ENCODE measurements at places on chromosomes 3 and 15.

- peak; percentile 85 for DNase-seq
Observed at GRCh38 chr3:58009749-58010535, 1.7 kb downstream of the FLNB start.

DNA sequence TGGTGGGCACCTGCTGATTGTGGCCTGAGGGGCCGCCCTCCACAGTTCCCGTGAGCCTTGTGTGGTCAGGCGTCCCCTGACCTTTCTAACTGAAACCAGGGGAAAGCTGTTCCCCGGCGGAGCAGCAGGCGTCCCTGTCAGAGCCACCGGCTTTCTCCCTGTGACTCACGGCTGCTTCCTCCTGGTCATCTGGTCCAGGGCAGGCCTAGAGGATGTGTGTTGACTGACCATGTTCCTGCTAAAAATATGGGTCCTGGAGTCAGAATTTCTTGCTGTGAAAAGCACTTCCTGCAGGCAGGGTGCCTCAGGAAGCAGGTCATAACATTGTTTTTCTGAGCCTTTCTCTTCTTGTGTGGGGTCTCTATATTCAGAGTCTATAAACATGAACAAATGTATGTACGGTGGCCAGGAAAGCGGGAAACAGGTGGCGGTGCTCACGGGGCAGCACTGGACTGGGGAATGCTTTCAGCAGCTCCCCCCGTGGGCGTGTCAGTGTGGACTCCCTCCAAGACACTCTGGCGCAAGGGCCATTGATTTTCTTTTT, 38.4 kb upstream of the CGNL1 start:
- no peak for DNase-seq

GRCh38 chr3:191894406-191894805, 433.4 kb downstream of the PYDC2 start:
- DNase-seq = no peak

DNA sequence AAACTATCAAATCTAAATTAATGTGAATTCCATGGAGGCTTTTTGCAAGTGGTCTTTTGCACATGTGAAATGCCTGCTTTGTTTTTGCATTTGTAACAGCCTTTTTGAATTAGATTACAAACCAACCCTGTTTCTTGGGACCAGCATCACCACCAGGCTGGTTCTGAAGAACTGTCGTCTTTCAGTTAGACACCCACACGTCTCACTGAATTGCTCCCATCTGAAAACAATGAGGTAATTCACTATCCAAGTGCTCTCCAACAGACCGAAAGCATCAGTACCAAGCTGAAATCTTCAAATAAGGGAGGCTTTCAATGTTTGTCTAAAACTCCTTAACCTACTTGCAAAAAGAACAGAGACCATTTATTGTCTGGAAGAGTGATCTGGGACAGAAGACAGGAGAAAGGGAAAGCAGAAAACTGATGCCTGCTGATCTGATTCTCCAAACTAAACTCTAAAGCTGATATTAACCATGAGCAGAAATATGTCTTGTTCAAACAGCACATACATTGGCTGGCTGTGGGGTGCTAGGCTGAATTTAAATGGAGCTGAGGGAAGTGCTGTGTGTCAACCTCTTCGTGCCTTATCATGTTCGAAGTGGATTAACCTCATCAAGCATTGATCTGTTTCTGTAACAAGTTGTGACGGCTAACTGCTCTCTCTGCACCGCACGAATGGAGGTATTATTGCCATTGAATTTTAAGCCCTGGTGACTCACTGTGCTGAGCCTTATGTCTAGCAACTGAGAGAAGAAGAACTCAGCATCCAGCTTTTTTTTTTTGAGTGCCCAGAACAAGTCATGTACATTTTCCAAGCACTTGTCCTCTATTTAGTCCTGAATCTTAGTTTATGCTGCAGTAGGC, 213.7 kb upstream of the P2RY1 start:
- no peak for DNase-seq

DNA sequence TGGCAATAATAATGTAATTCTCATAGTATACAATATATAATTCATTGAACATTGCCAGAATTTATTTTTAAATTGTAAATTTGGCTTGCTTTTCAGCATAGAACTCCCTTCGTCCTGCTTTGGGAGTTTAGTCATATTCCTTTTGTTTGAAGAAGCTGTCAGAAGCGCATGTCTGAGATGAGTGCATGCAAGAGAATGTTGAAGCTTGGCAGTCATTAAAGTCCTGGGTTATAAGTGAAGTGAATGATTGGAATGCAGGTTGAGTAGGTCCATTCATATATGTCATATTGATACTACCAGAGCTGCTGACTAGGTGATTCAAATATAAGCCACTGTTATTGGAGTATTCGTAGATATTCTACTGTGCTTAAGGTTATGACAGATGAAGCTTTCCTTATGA, 243.6 kb upstream of the MDFIC2 start:
- DNase-seq = no peak

DNA sequence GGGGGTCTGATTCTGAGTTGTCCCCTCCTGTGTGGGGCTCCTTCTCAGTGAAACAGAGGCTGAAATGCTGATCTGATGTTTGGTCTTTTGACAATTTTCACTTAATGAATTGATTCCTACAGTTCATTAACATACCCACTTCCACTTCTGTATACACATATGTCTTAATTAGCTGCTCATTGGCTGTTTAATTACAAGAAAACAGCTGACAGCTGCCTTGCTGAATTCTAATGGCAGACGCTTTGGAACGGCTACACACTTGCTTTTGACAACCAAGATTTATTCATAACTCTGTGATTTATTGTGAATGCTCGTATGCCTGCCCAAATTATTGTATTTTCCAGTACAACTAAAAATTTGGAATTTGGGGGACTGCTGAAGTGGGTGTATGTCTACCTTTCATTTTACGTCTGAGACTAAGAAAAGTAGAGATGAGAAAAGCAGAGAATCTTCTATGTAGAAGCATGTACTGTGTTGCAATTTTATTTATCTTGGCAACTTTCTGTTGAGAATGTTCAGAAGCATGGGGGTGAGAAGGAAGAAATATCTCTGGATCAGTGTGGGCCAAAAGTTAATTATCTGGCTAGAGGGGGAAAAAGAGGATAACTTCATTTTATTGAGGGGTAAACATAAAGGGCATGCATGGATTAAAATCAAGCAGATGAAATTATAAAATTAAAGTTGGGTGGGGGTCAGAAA, 46.5 kb upstream of the ICE2 start:
- DNase-seq = no peak

- no peak for DNase-seq
Observed at GRCh38 chr3:136186344-136186743, 9.8 kb downstream of the MSL2 start.

- no peak for DNase-seq
Observed at GRCh38 chr3:186466391-186466974, 77.7 kb downstream of the CRYGS start.

- no peak for DNase-seq
Observed at GRCh38 chr15:31405200-31405920, 78.7 kb downstream of the KLF13 start.

GRCh38 chr3:133928136-133928893, 32.6 kb upstream of the RAB6B start:
- no peak for DNase-seq

DNA sequence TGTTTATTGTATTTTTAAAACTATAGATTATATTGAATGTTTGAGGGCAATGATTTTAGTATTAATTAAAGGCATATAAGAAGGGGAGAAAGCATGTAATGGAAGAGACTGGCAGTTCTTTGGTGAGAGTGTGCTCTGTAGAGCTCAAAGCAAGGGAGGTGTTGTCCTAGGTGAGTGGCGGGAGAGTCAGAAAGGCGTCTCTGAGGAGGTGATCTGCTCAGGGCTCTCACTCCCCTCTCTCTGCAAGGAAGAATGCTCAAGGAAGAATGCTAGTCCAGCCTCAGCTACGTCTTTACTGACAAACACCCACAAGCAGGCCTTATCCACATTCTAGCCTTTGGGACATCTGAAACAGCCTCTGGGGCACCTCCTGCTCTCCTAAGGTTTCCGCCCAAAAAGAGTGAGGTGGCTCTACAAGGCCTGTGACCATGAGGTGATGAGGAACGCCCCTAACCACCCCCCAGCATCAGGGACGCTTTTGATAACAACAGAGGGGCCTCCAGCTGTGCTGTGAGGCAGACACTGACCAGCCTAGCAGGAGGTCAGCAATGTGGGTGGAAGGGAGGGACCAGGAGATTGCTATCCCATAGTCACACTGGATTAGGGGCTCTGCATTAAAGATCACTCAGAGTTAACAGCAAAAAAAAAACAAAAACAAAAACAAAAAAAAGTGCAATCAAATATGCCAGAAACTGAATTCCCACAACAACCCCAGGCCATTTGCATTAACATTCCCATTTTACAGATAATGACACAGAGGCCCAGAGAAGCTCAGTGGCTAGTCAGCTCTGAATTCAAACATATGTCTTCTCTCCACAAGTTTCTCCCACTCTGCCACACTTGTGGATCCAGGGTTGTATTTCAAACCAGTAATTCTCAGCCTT, 202.2 kb upstream of the CTNNB1 start:
- no peak for DNase-seq

DNA sequence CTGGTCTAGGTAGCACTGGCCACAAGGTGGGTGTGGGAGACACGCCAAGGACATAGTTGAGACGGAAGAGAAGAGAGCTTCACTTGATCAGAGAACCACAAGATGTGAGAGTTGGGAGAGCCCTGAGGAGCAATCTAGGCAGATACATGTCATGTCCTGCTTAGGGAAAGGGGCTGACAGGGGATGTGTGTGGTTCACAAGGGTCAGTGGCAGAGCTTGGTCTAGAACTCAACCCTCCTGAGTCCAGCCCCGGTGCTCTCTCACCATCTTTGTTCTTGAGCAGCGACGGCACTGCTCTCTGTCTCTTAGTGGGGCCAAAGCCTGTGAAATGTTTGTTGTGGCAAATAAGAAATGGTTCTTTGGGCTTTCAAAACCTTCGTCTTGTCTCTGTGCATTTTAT, 243.5 kb upstream of the ROPN1 start:
- DNase-seq = no peak

DNA sequence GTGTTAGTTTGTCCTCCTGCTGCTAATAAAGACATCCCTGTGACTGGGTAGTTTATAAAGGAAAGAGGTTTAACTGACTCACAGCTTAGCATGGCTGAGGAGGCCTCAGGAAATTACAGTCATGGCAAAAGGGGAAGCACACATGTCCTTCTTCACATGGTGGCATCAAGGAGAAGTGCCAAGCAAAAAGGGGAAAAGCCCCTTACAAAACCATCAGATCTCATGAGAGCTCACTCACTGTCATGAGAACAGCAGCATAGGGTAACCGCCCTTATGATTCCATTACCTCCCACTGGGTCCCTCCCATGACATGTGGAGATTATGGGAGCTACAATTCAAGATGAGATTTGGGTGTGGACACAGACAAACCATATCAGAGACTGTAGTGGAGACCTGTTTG, 27.0 kb downstream of the TM2D3 start:
- DNase-seq = no peak

- no peak for DNase-seq
Observed at GRCh38 chr3:37832480-37832879, 29.2 kb upstream of the CTDSPL start.

- no peak for DNase-seq
Observed at GRCh38 chr3:65951836-65952505, 86.7 kb downstream of the MAGI1 start.

DNA sequence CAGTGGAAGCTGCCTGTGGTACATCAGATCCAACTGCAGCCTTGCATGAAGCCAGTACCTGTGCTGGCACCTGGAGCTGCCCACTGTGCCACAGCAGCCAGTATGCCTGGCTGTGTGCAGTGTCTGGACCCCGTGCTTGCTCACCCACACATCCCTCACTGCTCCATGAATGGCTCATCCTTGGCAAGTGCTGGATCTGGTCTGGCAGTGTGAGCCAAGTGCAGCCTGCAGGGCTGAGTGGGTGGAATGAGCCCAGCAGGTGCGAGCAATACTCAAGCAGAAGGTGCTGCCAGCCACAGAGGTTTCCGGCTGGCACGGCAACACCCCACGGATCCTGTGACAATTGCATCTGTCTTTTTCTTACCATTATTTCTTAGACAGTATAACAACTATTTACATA, 488.2 kb upstream of the ROBO2 start:
- no peak for DNase-seq

GRCh38 chr3:195019335-195019734, 251.6 kb downstream of the XXYLT1 start:
- DNase-seq = no peak

DNA sequence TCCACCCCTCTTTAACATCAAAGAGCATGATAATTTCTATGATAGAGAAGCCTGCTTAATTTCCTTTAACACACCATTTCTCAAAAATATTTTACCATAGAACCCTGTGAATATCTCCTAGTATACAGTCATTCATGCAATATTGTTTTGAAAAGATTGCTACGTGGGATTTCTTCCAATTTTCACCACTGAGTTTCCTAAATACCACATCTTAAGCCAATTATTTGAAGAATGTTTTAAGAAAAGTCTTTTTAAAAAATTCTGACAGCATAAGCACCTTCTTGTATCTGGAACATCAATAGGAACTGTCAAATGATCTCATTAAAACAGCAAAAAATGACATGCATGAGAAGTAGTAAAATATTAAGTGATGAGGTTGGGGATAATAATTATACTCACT, 1126.7 kb downstream of the TUSC7 start:
- DNase-seq = no peak

- no peak for DNase-seq
Observed at GRCh38 chr3:108127301-108127988, 36.6 kb upstream of the CD47 start.

- DNase-seq = no peak
Observed at GRCh38 chr3:51429138-51429537, 38.1 kb downstream of the RBM15B start.

DNA sequence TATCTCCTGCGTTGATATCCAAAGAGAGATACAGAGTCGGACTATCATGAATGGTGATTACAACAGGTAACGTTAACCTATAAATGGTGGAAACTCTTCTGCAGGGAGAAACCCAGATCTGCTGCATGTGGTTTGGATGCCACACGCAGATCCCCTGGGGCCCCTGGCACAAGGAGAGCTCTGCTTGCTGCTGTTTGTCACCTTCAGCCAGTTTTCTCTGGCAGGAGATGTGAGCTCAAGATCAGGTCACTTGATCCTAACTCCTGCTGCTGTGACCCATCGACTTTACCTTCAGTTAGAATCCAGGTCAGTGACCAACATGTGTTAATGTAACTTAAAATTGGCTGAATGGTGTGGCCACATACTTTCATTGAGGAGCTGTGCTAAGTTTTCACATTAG, 23.8 kb upstream of the GPR171 start:
- DNase-seq = no peak

DNA sequence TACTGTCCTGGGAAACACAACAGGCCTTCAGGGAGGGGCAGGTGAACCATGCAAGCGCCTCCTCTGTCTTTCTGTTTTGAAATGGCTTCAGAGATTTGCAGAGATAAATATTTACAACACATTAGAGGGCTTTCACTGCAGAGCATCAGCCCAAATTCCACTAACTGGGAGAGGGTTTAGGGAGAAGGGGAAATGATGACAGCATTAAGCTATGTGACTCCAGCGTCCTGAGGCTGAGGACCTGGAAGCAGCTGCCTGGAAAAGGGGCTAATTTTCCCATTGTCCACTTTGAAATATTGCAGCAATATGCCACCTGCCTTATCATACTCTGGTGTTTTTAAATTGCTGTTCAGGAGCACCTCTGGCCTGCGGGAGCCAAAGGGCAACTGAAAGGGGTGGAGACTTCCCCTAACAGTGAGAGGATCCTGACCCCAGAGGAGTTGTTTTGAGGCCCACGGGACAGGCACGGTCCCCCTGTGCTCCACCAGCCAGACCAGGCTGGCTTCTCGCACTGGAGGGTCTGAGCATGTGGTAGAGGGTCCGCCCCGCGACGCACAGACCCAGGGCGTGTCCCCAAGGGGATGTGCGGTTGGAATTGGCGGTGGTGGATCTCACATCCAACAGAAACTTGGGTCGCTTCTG, 110.6 kb downstream of the XXYLT1 start:
- DNase-seq = no peak

- DNase-seq = no peak
Observed at GRCh38 chr15:37098468-37099318, 1.7 kb downstream of the MEIS2 start.
